Brain microvascular endothelial cell (primary cell): ENCODE measurements at places on chromosomes 12 and 14.

GRCh38 chr12:127560041-127560478 lies 706.9 kb upstream of the TMEM132C start:
- no peak for DNase-seq

DNA sequence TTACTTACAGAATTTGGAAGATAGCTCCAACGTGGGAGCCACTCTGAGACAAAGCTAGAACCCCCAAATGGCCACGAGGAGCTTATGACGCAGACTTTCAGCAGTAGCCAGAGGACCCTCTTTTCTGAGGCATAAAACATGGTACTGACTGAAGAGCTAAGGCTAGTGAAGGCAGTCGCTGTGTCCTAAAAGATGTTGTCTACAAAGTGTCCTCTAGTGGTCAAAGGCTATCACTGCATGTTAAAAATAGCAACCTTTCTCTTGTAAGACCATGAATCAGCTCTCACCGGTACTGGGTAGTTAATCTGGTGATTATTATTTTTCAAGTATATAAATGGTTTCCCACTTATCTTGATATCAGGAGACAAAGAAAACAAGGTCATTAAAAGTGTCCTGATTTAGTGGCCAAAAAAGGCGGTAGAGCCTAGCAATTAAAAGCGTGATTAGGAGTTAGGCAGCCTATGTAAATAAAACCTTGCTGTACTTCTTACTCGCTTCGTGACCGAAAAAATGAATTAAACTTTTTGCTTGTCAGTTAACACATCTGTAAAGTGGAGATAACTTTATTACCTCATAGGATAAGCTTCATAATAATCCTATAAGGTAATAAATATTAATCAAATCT lies 47.0 kb upstream of the LGR5 start:
- peak; percentile 74 for DNase-seq

GRCh38 chr12:109952160-109952858 lies 43.9 kb downstream of the GIT2 start:
- DNase-seq, result no peak

DNA sequence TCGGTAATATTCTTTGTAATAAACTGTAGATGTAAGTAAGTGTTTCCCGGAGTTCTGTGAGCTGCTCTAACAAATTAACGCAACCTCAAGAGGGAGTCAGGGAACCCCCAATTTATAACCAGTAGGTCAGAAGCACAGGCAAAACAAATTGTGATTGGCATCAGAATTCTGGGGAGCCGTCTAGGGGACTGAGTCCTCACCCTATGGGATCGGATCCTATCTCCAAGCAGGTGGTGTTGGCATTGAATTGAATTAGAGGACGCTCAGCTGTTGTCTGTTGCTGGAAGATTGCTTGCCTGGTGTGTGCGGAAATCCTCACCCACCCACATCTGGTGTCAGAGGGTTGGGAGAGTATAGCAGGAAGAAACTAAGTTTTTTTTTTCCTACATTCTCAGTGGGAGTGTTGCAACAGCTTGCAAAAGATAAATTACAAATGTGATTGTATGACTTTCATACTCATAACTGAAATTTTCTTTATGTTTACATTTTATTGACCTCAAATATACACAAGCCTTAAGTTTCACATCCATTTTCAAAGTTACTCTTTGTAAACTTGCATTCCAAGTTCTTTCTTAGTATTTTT lies 5.5 kb downstream of the TMEM52B start:
- no peak for DNase-seq

- no peak for DNase-seq
Measured at GRCh38 chr12:116482859-116483258, 76.3 kb upstream of the MAP1LC3B2 start.
